ENCODE measurements at places on chromosomes 11 and 22. TPM values are rescaled to one million over a fixed set of nuclear protein-coding genes. Genes with fewer than 3 reads are reported as not detected.

GRCh38 chr11:70519117-70519516 is 120.8 kb downstream of the CTTN start:
- no peak for DNase-seq

Gene NEAT1
- 1,968 TPM for total RNA-seq

- peak; percentile 80 for DNase-seq
These were observed at the start of gene SBF2 for GRCh38 chr11:10293423-10294289. TSS of gene SBF2 (minus strand) at chr11:10294219. CDS start at chr11:10294069, 150 bp downstream.

DNA sequence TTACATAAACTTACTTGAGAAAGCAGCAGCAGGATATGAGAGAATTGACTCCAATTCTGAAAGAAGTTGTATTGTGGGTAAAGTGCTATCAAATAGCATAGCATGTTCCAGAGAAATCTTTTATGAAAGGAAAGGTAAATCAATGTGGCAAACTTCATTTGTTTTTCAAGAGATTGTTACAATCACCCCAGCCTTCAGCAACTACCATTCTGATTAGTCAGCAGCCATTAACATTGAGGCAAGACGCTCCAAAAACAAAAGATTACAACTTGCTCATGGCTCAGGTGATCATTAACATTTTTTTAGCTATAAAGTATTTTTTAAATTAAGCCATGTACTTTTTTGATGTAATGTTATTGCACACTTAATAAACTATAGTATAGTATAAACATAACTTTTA is 357.2 kb downstream of the TMEM135 start:
- no peak for DNase-seq

Gene KRTAP5-9
- not detected for total RNA-seq

- DNase-seq: no peak
These were observed 90.8 kb downstream of the TECTA start for GRCh38 chr11:121191818-121192217.

Gene PARVG
- total RNA-seq: 12.1 TPM

Gene PGA5
- 1.7 TPM for total RNA-seq

DNA sequence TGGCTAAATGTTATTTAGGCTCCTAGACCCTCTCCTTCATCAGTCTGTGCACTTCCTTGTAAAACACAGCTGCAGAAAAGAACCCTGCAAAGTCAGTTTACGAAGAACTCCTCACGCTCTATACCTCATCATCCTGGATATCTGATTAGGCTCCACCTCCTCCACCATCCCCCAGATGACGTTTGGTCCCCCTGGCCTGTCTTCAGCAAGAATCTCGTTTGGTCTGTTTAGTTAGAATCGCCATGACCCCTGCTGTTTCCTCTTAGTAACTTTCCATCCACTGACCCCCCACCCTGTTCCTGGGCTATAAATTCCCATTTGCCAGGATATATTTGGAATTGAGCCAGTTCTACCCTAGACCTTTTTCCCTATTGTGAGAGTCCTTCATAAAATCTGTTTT is 214.1 kb downstream of the OPCML start:
- no peak for DNase-seq

DNA sequence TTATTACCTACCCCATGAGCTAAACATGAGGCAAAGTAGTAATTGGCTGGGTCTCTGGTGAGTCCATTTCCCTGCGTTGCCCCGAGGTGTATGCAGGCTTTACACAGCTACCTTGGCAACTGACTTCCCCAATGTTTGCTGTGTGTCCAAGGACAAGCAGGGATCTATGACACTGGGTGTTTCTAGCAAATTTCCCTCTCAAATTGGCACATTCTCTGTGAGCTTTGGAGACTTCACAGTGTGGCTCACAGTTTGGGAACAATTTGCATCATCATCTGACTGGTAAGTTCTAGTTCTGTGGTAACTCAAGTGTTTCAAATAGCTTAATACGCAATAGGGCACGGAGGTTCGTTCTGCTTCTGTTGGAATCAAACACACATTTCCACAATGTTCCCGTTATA is 12.5 kb downstream of the NNMT start:
- no peak for DNase-seq

GRCh38 chr22:30490399-30490798 is 15.1 kb downstream of the SEC14L4 start:
- DNase-seq: no peak

Gene ZBTB16
- 140 TPM for total RNA-seq

DNA sequence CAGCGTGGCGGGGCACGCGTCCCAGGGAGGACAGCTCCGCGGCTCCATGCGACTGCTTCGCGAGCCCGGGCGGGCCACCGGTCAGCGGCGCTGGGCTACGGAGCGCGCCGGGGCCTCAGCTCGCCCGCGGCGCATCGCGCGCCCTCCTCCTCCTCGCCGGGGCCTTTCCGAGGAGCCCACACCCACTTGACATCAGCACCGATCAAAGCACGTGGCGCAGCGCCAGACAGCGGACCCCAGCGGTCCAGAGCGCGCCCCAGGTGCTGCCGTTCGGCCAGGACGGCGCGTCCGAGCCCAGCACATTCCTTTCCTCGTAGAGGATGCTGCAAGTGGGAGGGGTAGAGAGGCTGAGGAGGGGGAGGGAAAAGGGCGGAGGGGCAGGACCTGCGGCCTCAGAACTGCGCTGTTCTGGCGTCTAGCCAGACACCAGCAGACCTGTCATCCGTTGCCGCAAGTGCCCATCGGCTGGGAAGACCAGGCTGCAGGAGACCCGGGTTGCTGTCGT is 88.6 kb downstream of the PLEKHA7 start:
- DNase-seq: no peak

DNA sequence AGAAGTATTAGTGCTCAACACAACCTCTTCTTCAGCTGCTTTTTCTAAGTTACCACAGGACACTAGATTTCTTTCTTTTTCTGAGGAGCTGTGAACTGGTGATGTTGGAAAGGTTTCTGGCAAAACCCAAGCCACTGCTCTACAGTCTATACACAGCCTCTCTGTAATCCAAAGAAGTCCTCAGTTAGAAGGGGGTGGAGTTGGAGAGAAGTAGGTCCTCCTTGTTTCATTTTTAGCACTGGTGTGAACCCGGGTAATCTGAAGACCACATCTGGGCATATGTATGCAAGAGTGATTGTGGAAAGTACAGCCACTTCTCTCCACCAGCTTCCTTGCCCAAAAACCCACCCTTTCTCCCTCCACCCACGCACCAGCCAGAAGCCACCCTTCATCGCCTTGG is 1168.1 kb downstream of the LRRC4C start:
- no peak for DNase-seq

- peak; percentile 12 for DNase-seq
These were observed 586.4 kb downstream of the BRD1 start for GRCh38 chr22:49241174-49241851.

Gene CHEK2
- total RNA-seq: 2.8 TPM

- DNase-seq: no peak
These were observed 440.1 kb downstream of the MIAT start for GRCh38 chr22:27097506-27097905.

GRCh38 chr11:114282488-114282887 is 13.7 kb upstream of the NNMT start:
- no peak for DNase-seq

- no peak for DNase-seq
These were observed 121.5 kb upstream of the B3GAT1 start for GRCh38 chr11:134533511-134533910.

DNA sequence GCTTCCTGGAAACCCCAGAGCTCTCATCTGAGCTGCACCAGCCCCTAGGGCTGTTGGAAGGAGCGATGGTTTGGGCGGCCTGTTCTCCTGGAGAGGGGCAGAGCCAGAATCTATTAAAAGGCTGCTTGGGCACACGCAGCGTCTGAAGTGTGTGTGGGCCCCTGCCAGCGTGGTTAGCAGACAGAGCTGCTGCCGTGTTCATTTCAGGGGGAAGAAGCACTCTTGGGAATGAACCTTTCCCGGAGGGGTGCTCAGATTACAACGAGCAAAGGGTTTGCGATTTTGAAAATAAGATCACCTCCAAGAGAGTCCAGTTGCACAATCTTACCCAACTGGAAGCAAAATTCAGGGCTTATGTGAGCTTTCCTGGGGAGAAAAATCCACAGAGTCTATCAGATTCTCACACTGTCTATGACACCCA is 12.9 kb downstream of the ANO1 start:
- DNase-seq: no peak

Gene DSCAML1
- total RNA-seq: 0.42 TPM

Gene SLC22A9
- total RNA-seq: 138 TPM

GRCh38 chr11:46296528-46297448 is 19.3 kb downstream of the CREB3L1 start:
- DNase-seq: no peak

Gene ADAMTS15
- total RNA-seq: 1.3 TPM

DNA sequence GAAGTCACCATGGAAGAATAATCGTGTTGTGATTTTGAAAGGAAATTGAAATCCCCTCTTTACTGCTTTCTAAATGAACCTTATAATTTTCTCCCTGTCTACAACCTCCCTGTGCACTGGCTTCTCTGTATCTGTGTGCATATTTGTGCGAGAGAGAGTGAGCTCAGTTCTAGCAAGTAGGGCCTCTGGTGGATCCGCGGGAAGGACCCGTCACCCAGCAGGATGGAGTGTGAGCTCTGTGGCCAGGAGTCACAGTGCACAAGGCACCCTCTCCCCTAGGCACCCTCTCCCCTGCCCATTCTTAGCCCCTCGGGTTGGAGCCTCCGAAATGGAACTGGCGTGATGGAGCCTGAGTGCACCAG is 109.0 kb downstream of the TRIM29 start:
- DNase-seq: peak; percentile 20

Gene C11orf16
- not detected for total RNA-seq

DNA sequence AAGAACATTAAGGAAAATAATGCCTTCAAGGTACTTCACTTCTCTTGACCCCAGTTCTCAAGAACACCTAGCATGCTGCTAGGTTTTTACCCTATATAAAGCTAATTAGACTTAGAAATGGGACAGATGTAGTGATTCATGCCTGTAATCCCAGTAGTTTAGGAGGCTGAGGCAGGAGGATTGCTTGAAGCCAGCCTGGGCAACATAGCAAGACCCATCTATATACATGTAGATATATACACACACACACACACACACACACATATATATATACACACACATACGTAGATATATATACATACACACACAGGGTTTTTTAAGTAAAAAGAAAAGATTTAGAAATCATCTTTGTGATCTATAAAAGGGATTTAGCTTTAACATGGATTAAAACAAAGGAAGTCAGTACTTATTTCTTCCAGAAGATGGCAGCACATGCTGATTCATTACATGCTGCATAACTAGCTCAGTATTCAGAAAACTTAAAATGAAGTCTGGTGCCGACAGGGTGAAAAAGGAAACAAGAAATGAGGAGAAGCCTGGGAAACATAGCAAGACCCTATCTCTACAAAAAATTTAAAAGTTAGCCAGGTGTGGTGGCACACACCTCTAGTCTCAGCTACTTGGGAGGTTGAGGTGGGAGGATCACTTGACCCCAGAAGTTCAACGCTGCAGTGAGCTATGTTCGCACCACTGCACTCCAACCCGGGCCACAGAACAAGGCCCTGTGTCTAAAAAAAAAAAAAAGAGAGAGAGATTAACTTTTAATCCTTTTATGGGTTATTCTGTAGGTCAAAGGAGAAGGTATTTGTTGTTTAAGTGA is 28.5 kb upstream of the RBX1 start:
- no peak for DNase-seq

Gene UPK3A
- not detected for total RNA-seq

DNA sequence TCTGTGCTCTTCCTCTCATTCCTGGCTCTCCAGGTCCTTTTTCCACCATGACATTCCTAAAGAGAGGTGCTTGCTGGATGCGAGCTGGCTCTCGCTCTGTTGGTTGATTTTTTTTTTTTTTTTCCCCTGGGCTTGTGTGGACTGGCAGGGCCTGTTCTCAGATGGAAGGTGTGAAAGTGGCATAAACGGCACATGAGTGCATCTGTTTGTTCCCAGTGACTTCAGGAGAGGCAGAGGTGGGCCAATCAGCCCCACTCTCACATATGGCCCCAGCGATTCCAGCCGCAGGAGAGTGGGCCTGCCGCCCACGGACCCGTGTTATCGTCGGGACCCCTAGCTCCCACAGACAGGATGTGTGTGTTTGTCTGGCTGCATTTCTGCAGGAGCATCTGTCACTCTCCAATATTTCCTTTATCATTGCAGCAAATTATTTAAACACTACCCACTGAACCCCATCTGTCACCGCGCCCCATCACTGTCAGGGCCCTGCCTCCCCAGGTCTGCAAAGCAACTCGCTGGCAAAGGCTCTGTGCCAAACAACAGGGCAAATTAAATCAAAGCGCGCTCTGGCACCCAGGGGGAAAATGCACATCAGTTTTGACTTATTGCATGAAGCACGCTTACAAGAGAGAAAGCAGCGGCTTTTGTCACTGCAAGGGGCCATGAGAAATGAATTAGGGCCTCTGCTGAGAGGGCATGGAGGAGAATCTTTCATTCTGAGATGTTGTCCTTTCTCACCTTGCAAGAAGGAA is 886.3 kb downstream of the NTM start:
- no peak for DNase-seq

Gene MISFA
- 0.08 TPM for total RNA-seq

Gene OR52I1
- total RNA-seq: not detected

- DNase-seq: no peak
These were observed 242.0 kb downstream of the SBF2 start for GRCh38 chr11:10051868-10052586.

- no peak for DNase-seq
These were observed 495 bp upstream of the PKNOX2 start for GRCh38 chr11:125164091-125164421.

DNA sequence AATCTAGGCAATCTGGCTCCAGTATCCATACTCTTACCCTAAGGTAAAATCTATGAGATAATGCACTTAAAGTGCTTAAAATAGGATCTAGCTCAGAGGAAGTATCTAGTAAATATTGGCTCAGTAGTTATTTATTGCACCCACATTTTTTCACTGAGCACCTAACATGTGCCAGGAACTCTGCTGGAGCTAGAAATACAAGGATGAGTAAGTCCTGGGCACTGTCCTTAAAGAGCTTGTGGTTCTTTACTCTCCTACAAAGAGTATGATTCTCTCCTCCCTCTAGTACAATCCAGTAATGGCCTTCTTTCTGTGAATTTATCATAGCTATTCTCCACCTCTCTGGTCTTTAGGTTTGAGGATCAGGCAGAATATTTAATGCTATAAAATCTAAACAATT is 59.2 kb downstream of the DEUP1 start:
- DNase-seq: no peak

DNA sequence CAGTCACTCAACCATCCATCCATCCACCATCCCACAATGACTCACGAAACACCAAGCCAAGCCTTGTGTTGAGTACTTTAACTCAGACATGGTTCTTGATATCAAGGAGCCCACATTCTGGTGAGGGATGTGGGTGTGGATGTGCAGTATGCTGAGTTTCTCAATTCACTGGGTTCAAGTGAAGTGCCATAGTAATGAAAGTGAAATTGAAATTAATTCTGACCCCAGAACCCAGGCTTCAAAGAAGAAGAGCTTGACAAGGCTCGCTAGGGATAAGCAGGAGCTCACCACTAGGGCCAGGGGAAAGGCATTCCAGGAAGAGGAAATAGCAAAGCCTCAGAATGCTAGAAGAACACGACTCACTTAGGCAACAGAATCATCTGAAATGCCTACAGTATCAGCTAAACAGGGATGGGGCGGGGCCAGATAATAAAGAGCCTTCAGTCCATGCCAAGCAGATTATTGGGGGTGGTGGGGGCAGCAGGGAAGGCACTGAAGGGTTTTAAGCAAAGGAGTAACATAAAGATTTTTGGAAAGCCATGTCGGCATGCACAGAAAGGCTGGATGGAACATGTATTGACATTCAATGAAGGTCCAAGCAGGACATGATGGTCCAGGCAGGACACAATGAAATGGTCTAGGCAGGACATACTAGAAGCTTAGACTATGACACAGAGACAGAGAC is 37.2 kb downstream of the RTL6 start:
- DNase-seq: no peak
